Activated T-helper 9 cell treated with anti-CD3 and anti-CD28 coated beads, Interleukin-2, amount 50 U/mL, for 16 hours (primary cell): ENCODE measurements at places on chromosomes 1 and 21.
A peak's percentile ranks its signal among the peaks of the same experiment; 100 is the strongest.

DNA sequence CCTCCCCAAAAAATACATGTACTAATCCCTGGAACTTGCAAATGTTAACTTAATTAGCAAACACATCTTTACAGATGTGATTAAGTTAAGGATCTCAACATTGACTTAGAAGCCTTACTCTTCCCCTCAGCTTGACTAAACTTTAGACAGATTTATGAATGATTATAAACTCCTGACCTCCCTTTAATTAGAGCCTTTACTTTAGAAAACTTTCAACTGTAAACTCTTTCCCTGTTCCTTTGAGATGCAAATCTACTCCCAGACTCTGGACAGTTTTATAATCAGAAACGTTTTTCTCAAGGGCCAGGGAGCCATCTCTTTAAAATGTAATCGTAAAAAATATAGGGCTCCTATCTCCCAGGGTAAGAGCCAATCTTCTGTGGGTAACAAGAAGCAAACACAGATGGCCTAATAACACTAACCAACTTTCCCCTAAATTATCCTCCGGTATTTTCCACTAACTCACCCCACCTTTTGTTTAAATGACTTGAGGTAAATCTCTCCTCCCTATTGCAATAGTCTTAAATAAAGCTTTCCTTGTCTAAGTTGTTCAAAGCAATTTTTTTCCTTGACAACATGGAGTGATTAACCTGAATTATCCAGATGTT, 284.1 kb downstream of the BRINP3 start:
- no peak for DNase-seq

DNA sequence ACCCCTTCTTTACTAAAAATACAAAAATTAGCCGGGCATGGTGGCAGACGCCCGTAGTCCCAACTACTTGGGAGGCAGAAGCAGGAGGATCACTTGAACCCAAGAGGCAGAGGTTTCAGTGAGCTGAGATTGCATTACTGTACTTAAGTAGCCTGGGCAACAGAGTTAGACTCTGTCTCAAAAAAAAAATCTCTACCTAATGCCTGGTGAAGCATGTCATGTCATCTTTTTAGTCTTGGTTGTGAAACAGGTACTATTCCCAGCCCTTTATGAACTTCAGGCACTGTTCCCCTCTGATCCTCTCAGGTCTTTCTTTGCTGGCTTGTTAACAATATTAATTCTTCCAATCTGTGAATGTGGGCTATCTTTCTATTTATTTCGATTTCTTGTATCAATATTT, 22.1 kb downstream of the PRRC2C start:
- DNase-seq = no peak

DNA sequence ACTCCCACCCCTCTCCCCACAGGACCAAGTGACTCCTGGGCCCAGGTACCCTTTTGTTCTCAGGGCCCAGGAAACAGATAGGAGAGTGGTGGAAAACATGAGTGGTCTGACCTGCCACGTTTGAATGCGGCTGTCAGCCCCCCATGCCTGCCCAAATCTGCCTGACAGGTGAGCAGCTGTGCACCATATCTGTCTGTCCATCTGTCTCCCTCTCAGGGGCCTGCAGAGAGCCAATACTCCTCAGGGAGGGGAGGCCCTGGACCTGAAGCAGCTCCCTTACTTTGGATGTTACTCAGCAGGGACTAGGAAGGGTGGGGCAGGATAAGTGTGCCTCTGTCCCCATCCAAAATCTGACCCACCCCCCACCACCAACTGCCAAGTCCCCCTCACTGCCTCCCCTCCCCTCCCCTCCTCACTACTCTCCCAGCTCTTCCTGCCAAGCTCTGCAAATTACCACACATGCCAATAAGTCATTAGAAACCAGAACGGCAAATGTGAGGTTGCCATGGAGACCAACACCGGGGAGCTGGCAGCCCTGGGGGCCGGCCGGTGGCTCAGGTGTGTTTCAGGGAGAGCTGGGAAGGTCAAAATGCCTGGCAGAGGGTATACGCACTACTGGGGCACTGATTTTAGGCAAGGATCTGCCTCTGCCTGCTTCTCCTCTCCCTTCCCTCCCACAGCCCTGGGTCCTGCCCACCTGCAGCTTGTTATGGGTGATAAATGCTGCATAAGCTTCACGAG, 11.5 kb downstream of the LRRN2 start:
- no peak for DNase-seq

GRCh38 chr1:9588551-9589143, at the start of gene TMEM201:
TSS of gene TMEM201 (plus strand) at chr1:9588911. CDS start at chr1:9588931, 20 bp downstream.
- DNase-seq = peak; percentile 94

DNA sequence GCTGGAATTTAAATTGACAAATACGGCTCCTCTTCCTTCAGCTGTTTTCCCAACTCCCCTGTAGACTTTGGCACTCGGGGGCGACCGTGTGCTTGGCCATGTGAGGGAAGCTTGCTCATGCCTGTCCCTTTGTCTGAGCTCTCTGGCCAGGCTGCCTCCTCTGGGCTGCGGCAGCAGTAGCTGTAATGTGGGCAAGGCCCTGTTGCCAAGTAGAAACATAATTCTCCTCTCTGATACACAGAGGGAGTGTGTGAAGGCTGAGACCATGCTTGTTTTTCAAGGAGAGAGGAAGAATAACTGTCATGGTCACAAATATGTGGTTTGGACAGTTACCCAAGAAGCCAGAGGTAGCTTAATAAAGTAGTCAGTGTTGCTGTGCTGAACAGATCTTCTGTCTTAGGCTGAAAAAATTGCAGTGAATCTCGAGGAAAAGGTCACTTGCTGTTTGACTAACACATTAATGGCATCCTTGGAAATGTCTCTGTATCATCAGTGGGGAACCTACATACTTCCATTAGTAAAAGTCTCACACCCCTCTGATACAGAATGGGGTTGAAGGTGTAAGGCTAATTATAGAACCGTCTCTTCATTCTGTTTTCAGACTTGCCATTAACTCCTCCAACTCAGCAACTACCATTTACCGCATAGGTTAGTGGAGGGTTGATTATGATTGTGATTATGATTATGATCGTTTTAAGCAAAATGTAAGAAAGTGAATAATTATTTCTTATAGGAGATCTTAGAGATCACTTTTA, 94.6 kb downstream of the TGFB2 start:
- no peak for DNase-seq

- DNase-seq = no peak
These were observed 7.2 kb downstream of the KCNN3 start for GRCh38 chr1:154862907-154863306.

GRCh38 chr1:71693581-71693980, 588.8 kb downstream of the NEGR1 start:
- no peak for DNase-seq

DNA sequence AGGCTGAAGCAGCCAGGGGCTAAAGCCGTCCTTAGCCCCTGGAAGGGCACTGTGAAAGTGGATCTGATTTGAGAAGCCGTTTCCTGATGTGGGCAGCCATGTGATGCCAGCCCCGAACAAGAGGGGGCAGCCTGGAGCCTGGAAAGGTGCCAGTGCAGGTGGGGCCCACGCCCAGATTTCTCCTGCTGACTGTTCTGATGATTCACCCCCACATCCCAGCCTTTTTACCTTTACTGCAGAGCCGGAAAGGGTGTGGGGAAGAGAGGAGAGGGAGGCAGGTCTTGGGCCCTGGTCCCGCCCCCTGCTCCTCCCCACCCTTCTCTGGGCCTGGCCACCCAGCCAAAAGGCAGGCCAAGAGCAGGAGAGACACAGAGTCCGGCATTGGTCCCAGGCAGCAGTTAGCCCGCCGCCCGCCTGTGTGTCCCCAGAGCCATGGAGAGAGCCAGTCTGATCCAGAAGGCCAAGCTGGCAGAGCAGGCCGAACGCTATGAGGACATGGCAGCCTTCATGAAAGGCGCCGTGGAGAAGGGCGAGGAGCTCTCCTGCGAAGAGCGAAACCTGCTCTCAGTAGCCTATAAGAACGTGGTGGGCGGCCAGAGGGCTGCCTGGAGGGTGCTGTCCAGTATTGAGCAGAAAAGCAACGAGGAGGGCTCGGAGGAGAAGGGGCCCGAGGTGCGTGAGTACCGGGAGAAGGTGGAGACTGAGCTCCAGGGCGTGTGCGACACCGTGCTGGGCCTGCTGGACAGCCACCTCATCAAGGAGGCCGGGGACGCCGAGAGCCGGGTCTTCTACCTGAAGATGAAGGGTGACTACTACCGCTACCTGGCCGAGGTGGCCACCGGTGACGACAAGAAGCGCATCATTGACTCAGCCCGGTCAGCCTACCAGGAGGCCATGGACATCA, at the start of gene SFN:
SFN (plus strand) TSS at position 369 of the 904 bp plus-strand sequence; CDS start at position 433, 64 bp downstream.
- peak; percentile 24 for DNase-seq

DNA sequence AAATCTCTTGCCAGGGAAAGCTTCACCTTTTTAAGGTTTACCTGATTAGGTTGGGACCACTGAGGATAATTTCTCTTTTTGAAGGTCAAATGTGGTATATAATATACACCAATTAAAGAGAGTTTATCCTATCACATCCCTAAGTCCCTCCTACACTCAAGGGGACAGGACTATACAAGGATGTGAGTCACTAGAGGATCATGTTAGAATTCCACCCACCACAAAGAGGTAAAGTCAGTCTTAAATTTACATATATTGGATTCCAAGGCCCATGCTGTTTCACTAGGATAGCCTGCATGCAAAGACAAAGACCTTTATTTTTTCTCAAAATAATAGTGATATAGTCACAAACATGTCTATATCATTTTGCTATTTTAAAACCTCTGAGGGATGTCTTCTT, 164.4 kb downstream of the GIPC2 start:
- DNase-seq = no peak

DNA sequence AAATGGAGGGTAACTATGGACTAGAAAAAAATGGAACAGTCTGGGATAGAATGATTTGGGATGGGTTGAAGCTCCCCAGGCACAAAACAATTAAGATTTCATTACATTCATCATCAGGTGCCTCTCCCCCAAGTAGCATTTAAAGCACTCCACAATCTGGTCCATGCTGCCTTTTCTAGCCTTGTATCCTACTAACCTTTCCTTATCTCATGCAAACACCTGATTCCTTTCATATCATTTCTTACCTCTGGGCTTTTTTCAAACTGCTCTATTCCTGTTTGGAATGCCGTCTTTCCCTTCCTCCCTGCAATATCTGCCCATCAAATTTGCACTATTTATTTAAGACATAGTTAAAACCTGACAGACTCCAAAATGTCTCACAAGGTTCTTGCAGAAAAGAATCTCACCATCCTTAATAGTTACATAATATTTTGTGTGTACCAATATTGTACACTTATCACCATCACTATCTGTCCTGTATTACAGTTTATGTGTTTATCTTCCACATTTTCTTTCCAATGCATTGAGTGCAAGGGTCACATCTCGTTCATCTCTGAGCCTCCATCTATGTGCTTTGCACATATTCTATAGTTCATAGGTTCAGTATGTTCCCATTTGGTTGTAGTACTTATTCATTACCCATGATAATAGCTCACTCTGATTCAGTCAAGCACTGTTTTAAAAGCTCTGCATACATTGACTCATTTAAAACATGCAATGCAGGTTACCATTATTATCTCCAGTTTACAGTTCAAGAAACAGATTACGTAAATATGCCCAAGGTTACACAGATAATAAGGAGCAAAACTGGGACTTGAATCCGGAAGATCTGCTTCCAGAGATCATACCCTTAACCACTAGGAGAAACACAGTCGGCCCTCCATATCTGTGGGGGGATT, 16.1 kb upstream of the SHCBP1L start:
- no peak for DNase-seq

- DNase-seq = no peak
These were observed 53.8 kb upstream of the RGS1 start for GRCh38 chr1:192521734-192522133.

DNA sequence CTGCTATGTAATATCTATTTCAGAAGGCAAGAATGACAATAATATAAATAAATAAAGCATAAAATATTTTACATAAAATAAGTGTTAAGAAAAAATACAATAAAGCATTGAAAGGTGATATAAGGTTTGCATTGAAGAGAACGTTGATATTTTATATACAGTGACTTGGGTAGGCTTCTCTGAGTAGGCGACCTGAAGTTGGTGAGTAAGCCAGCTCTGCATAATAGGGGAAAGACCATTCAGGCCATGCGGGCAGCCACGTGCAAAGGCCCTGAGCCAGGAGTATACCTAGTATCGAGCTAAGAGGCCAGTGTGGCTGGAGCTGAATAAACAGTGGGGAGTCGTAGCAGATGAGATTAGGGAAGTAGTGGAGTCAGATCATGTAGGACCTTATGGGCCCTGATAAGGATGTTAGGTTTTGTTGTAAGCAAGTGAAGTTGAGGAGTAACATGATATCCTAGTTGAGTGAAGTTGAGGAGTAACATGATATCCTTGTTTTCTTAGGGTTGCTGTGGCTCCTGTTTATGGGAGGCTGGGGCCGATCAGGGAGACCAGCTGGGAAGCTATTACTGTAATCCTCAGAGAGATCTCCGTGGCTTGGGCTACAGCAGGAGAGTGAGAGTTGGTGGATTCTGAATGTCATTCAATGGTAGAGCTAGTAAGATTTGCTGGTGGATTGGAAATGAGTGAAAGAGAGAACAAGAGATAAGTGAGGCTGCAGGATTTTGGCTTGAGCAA, 22.0 kb downstream of the KCNK1 start:
- DNase-seq = no peak

DNA sequence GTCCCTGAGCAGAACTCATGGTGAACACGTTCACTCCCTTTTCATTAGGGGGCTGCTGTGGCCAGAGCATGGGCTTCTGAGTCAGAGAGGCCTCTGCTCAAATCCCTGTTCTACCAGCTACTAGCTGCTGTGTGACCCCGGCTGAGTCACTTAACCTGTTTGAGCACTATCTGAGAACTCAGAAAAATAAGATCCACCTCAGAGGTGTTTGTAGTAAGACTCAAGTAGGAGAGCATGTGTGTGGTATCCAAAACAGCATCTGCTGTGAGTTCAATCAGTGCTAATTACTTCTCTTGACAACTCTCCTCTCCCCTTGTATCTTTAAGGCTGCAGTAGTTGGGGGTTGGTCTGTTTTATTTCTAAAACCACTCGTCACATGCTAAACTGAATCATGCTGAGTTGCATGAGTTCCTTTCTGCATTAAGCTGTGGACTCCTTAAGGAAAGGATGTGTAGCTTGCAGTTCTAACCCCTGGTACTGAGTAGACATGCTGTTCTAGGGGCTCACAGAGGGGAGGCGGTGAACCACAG, 39.7 kb upstream of the JUN start:
- DNase-seq = no peak

- DNase-seq = no peak
These were observed 76.1 kb downstream of the TMEM53 start for GRCh38 chr1:44598167-44598566.

GRCh38 chr1:2097386-2098300, 47.4 kb downstream of the PRKCZ start:
- no peak for DNase-seq

GRCh38 chr1:27492796-27493195, 2.8 kb upstream of the WASF2 start:
- DNase-seq = no peak

- DNase-seq = no peak
These were observed 61.5 kb upstream of the TIAM1 start for GRCh38 chr21:31405604-31406003.

DNA sequence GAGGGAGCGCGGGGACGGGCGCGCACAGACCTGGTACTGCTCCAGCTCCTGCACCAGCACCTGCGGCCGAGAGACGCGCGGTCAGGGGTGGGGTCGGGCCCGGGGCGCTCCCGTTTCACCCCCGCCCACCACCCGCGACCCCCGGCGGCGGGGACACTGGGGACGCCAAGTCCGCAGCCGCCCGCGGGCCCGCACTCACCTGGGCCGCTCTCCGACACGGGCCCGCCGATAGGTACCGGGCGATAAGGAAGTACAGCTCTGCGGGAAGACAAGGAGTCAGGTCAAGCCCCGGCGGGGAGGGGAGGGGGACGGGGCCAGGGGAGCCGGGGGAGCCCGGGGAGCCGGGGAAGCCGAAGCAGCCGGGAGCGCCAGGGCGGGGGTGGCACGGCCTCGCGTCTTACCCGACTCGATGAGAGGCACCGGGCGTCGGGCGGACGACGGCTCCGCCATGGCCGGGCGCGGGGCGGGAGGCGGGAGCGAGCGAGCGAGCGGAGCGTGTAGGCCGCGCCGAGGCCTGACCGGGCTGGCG, 326 bp downstream of the BRWD1 start:
- DNase-seq = peak; percentile 21
